ENCODE measurements at places on chromosomes 7 and 10.

GRCh38 chr10:77763453-77764430 lies 126.1 kb upstream of the KCNMA1 start:
- no peak for DNase-seq

DNA sequence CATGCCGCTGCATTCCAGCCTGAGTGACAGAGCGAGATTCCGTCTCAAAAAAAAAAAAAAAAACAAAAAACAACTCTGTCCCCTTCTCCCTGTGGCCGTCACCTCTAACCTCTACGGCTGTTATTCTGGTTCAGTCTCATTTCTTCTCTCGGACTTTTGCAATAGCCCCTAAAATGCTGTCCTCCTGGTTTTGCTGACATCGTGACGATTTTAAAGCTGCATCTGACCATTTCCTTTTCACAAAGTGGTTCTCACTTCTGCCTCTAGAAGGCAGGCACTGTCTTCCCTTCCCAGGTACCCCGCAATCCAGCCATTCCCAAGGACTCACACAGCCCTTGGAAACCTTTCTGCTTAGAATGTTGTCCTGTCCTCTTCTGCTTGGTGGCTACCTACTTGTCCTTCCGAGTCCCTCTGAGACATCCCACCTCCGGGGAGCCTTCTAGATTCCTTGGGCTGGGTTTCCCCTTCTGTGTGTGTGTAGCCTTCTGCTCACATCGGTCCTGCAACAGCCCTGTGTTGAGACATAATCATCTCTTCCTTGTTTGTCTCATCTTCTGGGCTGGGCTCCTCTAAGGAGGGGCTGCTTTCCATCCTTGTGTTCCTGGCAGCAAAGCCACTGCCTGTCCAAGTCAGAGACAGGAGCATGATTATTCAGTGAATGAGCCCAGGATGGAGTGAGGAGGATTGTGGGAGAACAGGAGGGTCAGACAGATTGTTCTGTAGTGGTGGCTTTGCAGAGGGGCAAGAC lies 83.1 kb downstream of the GRK5 start:
- no peak for DNase-seq

DNA sequence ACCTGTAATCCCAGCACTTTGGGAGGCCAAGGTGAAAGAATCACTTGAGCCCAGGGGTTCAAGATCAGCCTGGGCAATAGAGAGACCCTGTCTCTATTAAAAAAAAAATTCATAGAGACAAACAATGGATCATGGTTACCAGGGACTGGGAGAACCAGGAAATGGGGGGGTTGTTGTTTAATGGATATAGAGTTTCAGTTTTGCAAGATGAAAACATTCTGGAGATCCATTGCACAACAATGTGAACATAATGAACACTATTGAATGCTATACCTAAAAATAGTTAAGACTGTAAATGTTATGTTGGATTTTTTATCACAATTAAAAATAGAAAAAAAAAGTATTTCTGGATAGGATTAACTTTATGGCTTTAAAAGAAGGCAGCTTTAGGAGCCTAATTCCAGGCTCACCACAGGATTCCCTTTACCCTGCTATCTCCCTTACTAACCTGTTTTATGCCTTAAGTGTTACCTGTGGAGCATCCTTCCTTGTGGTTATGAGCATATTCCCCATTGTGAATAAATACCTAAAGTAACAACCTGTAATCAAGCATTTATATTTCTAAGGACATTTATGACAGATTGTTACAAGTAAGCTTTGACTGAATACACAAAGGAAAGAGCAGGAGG lies 45.1 kb upstream of the SGCE start:
- DNase-seq = no peak

- DNase-seq = peak; percentile 39
Observed at GRCh38 chr10:119522747-119523426, 19.6 kb downstream of the RGS10 start.

DNA sequence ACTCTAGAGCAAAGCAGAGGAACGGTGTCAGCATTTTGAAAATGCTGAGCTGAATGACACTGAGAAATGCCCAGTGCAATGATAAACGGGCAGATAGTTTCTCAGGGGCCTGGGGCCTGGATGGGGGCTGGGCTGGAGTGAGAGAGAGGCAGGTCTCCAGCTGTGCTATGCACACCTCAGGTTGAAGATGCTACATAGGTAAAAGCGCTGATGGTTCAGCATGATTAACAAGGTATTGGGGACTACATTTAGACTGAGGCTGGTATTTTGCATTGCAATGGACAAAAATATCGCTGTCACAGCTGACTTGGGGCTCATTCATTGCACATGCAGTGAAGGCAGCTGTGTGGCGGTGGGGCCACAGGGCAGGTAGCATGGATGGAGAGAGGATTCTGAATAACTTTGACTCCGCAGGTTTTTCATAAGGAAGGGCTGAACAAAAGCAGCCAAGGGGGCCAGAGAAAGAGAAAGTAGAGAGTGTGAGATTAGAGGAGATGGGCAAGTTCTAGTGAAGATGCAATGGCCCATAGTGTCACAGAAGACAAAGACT lies 290.8 kb upstream of the ZNF32 start:
- DNase-seq = no peak

DNA sequence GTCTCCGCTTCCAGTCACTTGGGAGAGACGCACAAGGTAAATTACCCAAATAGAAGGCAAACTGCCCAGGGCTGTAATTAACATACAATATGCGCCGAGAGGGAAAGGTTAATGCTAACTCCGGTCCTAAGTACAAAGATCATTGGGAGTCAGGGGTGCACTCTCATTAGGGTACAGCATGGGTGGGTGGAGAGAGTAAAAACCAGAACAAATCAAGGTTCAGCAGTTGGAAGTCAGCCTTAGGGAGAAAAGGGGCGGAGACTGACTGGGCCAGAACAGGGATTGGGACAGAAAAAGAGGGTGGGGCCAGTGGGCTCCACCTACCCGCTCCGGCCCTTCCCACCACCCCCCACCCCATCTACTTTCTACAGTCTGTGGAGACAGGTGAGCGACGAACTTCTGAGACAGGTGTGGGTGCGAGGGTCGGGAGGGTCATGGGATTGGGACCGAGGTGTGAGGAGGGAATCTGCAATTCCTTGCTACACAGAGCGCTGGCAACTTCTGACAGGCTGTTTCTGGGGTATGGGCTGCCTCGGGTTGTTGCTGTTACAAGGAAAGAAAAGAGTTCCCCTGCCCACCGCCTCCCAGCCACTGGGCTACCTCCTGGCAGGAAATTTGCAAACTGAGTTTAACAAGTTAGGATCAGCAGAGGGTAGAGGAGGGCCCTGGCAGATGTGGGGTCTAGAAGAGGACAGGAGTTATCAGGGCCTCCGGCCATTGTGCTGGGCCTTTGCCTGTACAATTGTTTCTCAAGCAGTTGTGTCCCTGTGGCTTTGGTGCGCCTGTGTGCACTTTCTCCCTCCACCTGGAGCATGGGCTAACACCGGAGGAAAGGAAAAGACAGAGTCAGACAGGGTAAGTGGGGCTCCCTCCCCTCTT lies at the start of gene TMEM139:
TMEM139 (plus strand) TSS at position 368 of the 879 bp plus-strand sequence. CDS start 1,000 bp downstream, outside the sequence.
- no peak for DNase-seq

GRCh38 chr7:107041097-107041496 lies 3.4 kb upstream of the PRKAR2B start:
- no peak for DNase-seq

- no peak for DNase-seq
Observed at GRCh38 chr10:110508159-110508788, 10.6 kb downstream of the DUSP5 start.

DNA sequence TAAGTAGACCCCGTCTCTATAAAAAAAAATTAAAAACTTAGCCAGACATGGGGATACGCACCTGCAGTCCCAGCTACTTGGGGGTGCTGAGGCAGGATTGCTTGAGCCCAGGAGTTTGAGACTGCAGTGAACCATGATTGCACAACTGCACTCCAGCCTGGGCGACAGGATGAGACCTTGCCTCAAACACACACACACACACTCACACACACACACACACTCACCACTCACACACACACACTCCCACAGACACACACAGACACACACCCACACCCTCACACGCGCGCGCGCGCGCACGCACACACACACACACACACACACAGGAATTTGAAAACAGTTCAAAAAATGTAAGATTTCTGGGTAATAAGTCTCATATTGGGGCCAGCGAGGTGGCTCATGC lies 8.7 kb upstream of the GRIFIN start:
- DNase-seq = no peak

- no peak for DNase-seq
Observed at GRCh38 chr10:21604651-21605050, 70.6 kb downstream of the MLLT10 start.

DNA sequence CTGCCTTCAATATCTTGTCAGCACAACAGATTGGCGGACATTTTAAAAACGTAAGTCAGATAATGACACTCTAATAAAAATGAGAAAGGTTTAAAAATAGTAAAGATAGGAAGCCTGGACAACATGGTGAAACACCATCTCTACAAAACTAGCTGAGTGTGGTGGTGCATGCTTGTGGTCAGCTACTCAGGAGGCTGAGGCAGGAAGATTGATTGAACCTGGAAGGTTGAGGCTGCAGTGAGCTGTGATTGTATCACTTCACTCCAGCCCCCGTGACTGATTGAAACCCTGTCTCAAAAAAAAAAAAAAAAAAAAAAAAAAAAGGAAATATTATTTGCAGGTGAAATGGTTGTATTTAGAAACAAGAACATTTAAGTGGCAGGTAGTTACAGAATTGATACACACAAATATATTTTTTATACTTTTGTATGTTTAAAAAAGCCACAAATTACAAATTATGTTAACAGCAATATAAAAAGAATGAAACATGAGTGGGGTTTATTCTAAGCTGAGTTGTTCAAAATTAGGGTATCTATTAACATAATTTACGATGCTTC lies 141.9 kb downstream of the ADK start:
- DNase-seq = no peak

DNA sequence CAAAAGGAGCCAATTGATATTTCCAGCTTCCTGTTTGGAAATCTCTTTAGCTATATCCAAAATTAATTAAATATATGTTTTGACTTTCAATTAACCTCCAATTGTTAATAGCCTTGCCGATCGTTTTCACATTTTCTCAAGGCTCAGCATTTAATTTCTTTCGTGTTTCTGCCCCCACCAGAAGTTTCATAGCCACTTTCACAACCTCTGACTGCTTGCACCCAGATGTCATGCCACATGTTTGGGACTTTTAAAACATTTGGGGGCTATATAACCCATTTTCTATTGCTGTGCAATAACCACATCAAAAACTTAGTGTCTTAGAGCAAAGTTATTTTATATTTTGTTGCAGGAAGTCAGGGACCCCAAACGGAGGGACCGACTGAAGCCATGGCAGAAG lies 510.6 kb upstream of the CNTNAP2 start:
- no peak for DNase-seq

DNA sequence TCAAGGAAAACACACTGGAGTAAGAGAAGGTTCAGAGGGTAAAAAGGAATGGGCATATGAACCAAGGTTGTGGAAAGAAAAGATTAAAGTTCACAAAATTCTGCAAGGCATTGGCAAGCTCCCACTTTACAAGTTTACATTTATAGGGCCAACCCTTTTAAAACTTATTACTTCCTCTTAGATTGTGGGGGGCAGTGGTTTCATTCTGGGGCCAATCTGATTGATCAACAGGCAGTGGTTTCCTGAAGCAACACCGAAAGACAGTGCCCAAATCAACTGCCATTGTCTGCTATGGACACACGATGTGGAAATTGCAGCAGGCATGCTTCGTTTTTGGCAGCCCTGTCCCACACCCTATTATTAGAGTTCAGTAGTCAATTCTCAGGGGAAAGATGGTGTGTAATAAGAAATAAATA lies 154.0 kb downstream of the SGMS1 start:
- DNase-seq = no peak

GRCh38 chr10:25556457-25556856 lies 377.6 kb upstream of the MYO3A start:
- DNase-seq = no peak

- no peak for DNase-seq
Observed at GRCh38 chr10:91088300-91089140, 131.9 kb upstream of the PCGF5 start.

- DNase-seq = no peak
Observed at GRCh38 chr10:122021379-122021778, 32.4 kb downstream of the TACC2 start.

- no peak for DNase-seq
Observed at GRCh38 chr7:157975401-157976372, 611.9 kb downstream of the PTPRN2 start.

- DNase-seq = no peak
Observed at GRCh38 chr7:151377406-151377805, 32.4 kb downstream of the WDR86 start.

GRCh38 chr7:81488210-81488609 lies 281.6 kb downstream of the HGF start:
- DNase-seq = no peak

- no peak for DNase-seq
Observed at GRCh38 chr10:69492746-69493462, 41.6 kb downstream of the TSPAN15 start.

DNA sequence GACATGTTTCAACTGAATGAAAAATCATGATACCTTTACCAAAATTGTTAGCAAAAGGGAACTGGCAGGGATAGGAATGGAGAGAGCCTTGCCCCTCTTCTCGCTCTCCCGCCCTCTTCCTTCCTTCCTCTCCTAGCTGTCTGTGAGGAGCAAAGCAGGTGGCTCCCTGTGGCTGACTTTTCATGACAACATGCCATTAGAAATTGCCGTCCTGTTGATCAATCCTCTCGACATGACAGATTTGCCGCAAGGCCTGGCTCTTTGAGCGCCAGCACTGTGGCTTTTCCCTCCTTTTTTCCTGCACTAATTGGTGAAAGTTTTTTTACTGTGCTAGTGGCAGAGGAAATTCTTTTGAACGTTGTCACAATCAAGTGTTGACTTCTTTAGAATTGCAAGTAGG lies 171.1 kb downstream of the TCF7L2 start:
- DNase-seq = no peak

GRCh38 chr7:127629268-127629854 lies 11.4 kb upstream of the PAX4 start:
- DNase-seq = peak; percentile 66

Measured in stimulated activated CD8-positive, alpha-beta memory T cell treated with anti-CD3 and anti-CD28 coated beads, Interleukin-4, amount 100 ng/mL, for 48 hours (primary cell).